ENCODE measurements at places on chromosomes 4 and X.

- no peak for DNase-seq
Observed at GRCh38 chrX:112947981-112948615, 107.5 kb upstream of the AMOT start.

DNA sequence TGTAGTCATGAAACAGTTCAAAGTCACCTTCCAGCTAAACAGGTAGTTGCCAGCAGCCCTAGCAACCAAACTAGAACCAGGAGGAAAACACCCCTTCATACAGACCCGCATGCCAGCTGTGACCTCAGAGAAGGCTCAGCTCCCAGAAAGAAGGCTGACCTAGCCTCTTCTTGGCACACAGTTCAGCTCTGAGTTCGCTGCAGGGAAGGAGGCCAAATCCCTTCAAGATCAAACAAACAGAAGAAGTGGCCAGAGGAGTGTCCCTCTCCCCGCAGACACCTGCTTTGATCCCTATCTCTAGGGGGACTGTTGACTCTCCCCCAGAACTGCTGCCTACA lies 56.0 kb downstream of the HADH start:
- DNase-seq = no peak

GRCh38 chrX:1239681-1240142 lies 27.3 kb upstream of the CRLF2 start:
- no peak for DNase-seq

- no peak for DNase-seq
Observed at GRCh38 chr4:70714079-70714887, 7.5 kb upstream of the RUFY3 start.

DNA sequence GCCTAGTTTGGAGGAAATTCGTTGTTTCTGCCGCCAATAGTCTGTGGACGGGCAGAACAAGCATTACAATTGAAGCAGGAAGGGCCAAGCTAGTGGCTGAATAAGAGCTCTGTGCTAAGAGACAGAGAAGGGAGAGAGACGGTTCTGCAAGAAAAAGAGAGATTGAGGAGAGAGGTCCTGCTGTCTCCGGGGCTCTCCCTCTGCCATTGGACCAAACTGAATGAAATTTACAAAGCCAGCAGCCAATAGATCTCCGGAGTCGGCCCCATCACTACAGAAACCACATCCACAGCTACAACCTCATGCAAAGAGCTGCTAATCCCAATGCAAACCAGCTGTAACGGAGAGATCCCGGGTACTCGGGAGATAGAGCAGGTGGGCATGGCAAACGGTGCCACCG lies at the start of gene NLGN4X:
Gene NLGN4X (minus strand): TSS at position 148 of the 400 bp plus-strand sequence. CDS start 77,401 bp downstream, outside the sequence.
- DNase-seq = no peak

DNA sequence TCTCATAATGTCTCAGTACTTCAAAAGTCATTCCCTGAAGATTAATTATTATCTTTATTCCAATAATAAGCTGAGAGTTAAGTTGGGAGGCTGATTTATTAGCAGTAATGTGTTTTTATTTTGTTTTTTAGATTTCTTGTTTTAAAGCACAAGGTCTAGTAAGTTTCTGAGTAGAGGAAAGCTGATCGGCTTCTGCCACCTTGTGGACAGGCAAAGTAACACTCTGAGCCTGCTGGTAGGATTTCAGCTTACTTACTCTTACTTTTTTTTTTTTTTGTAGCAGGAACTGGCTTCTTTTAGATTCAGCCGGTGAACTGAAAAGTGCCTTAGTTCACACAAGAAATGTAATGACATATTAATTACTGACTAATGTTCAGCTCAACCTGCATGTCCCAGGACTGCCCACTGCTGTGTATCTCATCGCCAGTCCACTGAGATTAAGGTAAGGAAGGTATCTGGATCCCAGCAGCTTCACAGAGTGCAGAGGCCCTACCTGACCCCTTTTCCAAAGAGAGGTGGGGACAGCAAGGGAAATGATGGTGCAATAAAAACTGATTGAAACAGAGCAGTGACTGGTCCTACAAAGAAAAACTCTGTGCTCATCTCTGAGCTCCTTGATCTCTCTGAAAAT lies 126.5 kb downstream of the ADGRA3 start:
- no peak for DNase-seq

- no peak for DNase-seq
Observed at GRCh38 chrX:19557822-19558221, 42.5 kb upstream of the MAP3K15 start.

DNA sequence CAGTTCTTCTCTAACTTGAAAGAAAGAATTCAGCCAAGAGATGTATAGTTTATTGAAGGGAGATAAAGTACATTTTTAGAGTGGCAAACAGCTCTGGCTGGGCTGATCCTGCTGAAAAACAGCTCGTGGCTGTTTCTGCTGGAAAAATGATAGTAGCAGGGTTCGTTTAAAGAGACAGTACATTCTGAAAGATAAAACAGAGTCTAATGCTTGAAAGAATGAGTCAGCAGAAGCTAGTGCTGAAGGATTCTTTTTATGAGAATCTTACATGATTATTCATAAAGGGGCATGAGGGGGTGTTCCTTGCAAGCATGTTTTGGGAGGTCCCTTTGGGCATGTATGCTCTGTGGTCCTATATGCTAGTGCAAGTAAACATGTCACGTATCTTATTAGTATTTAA lies 790.0 kb downstream of the PCDH18 start:
- no peak for DNase-seq

- no peak for DNase-seq
Observed at GRCh38 chr4:42641161-42641560, 15.7 kb downstream of the ATP8A1 start.

GRCh38 chrX:45758738-45759397 lies 558.2 kb upstream of the DIPK2B start:
- no peak for DNase-seq

- DNase-seq = no peak
Observed at GRCh38 chrX:143580266-143580665, 55.6 kb downstream of the SLITRK4 start.

DNA sequence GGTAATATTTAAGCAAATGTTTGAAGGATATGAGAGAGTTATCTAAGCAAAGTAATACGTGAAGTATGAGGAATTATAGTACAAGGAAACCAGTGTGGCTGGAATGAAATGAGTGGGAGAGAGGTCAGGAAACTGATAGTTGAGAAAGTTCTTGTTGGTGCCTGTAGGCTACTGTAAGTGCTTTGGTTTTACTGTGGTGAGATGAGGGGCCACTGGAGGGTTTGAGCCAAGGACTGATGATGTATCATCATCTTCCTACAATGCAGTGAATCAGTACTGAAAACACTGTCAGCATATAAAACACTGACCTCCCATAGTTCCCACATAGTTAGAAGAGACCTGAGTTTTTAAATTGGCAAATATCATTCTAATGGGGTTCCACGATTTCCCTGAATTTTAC lies 367.5 kb upstream of the CTSO start:
- DNase-seq = no peak

DNA sequence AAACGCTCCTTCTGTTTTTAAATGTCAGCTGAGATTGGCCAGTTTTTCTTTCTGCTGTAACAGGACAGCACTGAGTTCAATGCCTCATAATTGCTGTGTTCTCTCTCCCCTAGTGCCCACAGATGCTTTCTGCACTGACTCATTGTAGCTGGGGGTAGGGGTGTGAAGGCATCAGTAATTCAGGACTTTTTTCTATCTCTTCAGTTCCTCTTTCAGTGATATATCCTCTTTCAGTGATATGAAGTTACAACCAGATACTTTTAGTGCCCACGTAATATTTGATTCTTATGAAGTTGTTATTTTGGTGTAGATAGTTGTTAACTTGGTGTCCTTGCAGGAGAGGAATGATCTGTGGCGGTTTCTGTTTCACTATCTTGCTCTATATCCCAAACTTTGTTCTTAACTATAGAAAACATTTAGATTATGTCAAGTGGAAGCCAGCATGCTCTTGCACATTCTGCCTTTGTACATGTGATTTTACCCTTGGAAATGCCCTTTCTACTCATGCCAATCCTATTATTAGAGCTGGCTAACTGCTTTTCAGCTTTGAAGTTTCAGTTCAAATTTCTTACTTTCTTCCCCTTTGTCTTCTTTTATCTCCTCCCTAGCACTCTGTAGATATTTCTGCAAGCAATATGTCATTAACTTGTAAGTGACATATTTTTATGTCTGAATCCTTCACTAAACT lies 1258.4 kb downstream of the FAM133A start:
- DNase-seq = no peak

DNA sequence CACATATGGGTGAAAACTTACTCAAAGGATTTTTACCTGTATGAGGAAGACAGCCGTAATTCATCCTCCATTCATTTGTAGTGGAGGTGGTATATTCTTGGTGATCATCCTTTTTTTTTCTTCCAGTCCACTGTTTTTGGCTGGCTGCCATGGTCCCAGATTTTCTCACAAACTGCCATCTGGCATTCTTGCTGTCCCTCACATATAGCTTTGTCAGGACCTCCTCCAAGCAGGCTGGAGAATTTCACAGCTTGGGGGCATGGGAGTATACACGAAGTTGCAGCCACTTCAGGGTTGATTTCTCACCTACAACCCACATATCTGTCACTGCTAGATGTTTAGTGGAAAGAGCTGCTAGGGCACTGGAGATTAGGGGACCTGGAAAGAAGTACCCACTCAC lies 401.0 kb downstream of the IL1RAPL1 start:
- DNase-seq = no peak

DNA sequence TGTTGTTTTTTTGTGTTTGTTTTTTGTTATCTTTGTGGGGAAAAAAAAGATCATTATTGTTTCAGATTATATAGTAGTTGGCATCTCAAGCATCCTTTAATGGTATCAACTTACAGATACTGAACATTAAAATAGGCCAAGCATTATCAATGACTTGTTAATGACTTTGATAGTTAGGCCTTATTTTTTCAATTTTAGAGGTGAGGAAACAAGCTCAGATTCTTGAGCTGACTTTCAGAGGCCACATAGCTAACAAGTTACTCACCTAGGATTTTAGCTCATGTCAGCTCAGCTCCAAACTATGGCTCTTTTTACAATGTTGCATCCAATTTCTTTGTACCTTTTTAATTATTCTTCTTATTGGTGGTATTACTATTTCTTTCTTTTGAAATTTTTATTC lies 471 bp upstream of the PLAC8 start:
- DNase-seq = no peak
